Activated T-cell treated with anti-CD3 and anti-CD28 coated beads, Interleukin-2, amount 50 U/mL, for 4 hours (primary cell): ENCODE measurements at places on chromosomes 6 and 20.

DNA sequence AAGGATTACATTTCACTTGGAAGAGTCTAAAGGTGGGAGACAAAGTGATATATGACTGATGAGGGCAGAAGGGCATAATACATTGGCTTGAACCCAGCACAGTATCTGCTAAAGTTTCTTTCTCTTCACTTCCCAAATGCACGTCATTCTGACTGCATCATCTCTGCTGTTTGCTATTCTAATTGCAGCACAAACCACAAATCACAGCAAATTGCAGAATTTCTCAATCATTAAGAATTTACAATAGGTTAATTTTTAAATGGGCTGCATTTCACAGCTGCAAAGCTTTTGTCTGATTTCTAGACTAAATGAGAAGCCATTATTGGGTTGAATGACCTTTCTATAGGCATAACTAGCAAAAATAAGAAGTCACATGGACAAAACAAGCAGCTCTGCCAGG, 337.0 kb downstream of the RNGTT start:
- no peak for DNase-seq

GRCh38 chr20:43545837-43546578, 12.8 kb upstream of the SGK2 start:
- no peak for DNase-seq

GRCh38 chr6:75546381-75546780, 52.8 kb upstream of the FILIP1 start:
- no peak for DNase-seq

- DNase-seq = no peak
Observed at GRCh38 chr20:41664584-41664983, 46.4 kb upstream of the CHD6 start.
